ENCODE measurements at places on chromosomes 16 and 17. TPM values are rescaled to one million over a fixed set of nuclear protein-coding genes. Genes with fewer than 3 reads are reported as not detected.
A peak's percentile ranks its signal among the peaks of the same experiment; 100 is the strongest.

The BCO1 gene
- 0.18 TPM for total RNA-seq

The TBC1D3H gene
- not detected for total RNA-seq

The SOX9 gene
- total RNA-seq: 16.3 TPM

The EFNB3 gene
- total RNA-seq: 1.1 TPM

The IGSF6 gene
- total RNA-seq: 5.8 TPM

DNA sequence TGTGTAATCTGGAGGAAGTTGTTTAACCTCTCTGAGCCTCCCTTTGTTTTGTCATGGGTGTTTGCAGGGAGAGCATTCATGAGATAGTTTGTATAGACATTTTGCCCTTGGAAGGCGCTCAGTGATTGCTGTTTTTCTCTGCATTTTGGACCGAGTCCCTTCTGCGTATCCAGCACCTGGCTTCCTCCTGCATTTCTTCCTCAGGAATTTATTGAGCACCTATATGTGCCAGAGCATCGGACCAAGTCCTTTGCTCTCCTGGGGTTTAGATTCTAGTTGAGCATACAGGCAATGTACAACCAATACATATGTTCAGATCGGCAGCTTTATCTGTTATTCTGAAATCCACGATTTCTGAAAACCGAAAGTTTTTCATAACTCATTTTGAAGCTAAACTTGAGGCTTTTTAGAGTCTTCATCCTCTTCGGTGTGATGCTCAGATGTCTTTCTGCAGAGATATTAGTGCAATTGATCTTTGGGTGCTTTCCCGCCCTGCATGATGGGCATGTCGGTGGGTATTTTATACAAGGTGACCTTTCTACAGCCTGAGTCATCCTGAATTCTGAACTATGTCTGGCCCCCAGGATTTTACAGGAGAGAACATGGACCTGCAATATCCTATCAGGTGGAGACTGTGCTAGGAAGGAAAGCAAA is 4.1 kb downstream of the IL4R start:
- DNase-seq: no peak

DNA sequence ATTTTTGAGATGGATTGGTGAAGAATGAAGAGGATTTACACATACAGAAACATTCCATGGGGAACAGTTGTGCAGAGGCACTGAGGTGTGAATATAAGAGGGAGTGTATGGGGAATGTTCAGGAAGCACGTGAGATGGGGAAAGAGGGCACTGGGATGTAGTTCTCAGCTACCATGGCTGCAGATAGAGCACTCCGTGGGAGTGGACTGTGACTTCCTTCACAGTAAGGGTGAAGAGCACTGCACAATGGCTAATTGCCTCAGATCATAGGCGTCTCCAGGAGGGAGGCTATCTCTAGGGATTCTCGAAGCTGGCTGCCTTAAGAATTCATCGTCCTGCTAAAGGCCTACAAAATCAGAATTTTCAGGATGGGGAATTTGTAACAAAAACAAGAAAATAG is 7.0 kb downstream of the YPEL2 start:
- DNase-seq: no peak

DNA sequence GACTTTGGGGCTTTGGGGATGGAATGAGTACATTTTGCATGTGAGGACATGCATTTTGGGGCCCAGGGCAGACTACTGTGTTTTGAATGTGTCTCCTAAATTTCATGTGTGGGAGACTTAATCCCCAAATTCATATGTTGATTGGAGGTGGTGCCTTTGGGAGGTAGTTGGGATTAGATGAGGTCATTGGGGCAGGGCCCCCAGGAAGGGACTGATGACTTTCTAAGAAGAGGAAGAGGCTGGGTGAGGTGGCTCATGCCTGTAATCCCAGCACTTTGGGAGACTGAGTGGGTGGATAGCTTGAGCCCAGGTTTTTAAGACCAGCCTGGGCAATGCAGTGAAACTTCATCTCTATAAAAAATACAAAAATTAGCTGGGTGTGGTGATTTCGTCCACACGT is 42.8 kb upstream of the RAI1 start:
- no peak for DNase-seq

- peak; percentile 61 for DNase-seq
These were observed 10.8 kb downstream of the MAP2K3 start for GRCh38 chr17:21295036-21295952.

GRCh38 chr16:88792078-88792550 is 7.1 kb upstream of the PIEZO1 start:
- no peak for DNase-seq

DNA sequence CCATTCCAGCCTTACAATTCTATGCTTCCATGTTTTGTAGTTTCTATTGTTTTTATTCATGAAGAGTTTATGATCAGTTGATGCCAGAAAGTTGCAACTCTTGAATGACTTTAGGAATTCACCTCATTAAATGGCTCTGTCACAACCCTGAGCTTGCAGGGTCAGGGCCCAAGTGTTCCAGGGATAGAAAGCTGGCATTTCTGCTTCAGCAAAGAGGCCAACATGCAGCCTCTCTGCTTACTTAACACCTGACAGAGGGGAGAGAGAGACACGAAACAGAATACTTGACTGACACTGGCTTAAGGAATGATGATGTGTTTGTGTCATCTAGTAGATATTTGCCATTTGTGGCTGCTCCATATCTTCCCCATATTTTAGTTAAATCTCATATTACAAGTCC is 328.1 kb downstream of the CA10 start:
- DNase-seq: no peak

- DNase-seq: no peak
These were observed 147.8 kb upstream of the RPL38 start for GRCh38 chr17:74055508-74056160.
